ENCODE measurements at places on chromosomes 5 and 9. TPM values are rescaled to one million over a fixed set of nuclear protein-coding genes. Genes with fewer than 3 reads are reported as not detected.

LCN1 gene
- not detected for total RNA-seq

GABRA1 gene
- total RNA-seq, result not detected

PTGES gene
- total RNA-seq, result 131 TPM

SLC36A2 gene
- not detected for total RNA-seq

GADD45G gene
- not detected for total RNA-seq

GPX3 gene
- 12.1 TPM for total RNA-seq

ARHGEF37 gene
- 1.5 TPM for total RNA-seq

WWC1 gene
- 100 TPM for total RNA-seq

MSX2 gene
- 5.6 TPM for total RNA-seq

DMRT2 gene
- total RNA-seq, result 0.12 TPM

CFAP77 gene
- total RNA-seq, result not detected

TBC1D9B gene
- total RNA-seq, result 63.8 TPM

PHF19 gene
- total RNA-seq, result 80.2 TPM

SLC6A19 gene
- 0.07 TPM for total RNA-seq

SURF2 gene
- total RNA-seq, result 36.5 TPM

CER1 gene
- total RNA-seq, result not detected
